ENCODE measurements at places on chromosomes 2 and 18.

- DNase-seq, result no peak
Observed at GRCh38 chr2:24883946-24884345, 36.1 kb downstream of the ADCY3 start.

DNA sequence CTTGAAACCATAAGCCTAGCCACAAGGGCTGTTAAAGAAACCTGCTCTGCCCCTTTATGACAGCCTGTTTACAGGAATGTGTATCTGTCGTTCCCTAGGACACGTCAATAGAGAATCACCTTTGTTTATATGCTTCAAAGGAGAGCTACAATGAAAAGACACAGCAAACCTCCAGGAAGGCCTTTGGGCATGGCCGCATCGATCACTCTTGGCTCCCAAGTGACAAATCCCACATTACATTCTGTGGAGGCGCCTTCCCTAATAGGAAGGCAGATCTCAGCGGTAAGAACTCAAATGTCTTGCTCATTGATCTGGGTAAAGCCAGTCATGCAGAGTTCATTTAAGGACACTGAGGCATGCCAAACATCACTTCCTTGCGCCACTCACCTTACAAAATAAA, 26.5 kb downstream of the KIAA2012 start:
- DNase-seq, result no peak

GRCh38 chr2:47774567-47774966, 8.4 kb upstream of the MSH6 start:
- DNase-seq, result no peak

DNA sequence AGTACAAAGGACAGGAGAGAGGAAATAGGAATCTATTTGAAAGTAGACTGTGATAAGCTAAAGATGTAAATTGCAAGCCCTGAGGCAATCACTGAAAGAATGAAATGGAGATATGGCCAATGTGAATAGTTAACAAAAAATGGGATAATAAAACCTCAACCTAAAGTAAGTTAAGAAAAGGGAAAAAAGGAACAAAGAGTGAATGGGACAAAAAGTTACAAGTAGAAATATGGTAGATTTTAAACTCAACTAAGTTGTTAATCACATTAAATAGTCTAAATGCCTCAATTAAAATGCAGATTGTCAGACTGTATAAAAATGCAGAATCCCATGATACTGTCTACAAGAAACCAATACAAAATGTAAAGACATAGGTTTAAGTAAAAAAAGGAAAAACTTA, 165.2 kb upstream of the RBMS1 start:
- DNase-seq, result no peak

GRCh38 chr2:185978634-185979407, 240.2 kb downstream of the FSIP2 start:
- peak; percentile 14 for DNase-seq

- no peak for DNase-seq
Observed at GRCh38 chr2:230158468-230158867, 61.3 kb downstream of the SP110 start.

GRCh38 chr2:30530346-30530745, 83.3 kb downstream of the LCLAT1 start:
- no peak for DNase-seq

- DNase-seq, result no peak
Observed at GRCh38 chr18:39105104-39105503, 1539.5 kb upstream of the CELF4 start.

- DNase-seq, result no peak
Observed at GRCh38 chr2:107259408-107260195, 373.6 kb upstream of the ST6GAL2 start.

DNA sequence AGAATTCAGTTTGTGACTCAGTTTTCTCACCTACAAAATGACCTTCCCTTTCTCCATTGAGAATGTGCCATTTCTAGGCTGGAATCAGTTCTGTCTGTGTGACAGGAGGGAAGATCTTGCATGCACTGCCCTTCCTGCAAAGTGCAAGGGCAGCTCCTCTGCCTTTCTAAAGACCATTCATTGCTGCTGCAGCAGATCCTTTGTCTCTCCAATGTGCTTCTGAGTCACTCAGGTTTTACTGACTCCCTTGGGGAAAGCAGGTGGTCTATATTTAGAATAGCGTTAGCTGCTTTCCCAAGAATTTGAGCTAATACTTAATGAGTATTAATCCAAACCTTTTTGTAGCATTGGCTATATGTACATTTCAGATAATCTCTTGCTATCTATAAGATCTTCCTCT, 62.5 kb downstream of the DAW1 start:
- DNase-seq, result no peak

- no peak for DNase-seq
Observed at GRCh38 chr2:21314322-21314835, 190.6 kb downstream of the TDRD15 start.

- DNase-seq, result no peak
Observed at GRCh38 chr2:128105072-128105471, 14.1 kb downstream of the UGGT1 start.

- no peak for DNase-seq
Observed at GRCh38 chr2:176079831-176080539, 3.8 kb downstream of the EVX2 start.

GRCh38 chr2:215900203-215900611, 113.1 kb downstream of the MREG start:
- peak; percentile 81 for DNase-seq

- no peak for DNase-seq
Observed at GRCh38 chr2:70894765-70895164, 40.9 kb upstream of the ATP6V1B1 start.

DNA sequence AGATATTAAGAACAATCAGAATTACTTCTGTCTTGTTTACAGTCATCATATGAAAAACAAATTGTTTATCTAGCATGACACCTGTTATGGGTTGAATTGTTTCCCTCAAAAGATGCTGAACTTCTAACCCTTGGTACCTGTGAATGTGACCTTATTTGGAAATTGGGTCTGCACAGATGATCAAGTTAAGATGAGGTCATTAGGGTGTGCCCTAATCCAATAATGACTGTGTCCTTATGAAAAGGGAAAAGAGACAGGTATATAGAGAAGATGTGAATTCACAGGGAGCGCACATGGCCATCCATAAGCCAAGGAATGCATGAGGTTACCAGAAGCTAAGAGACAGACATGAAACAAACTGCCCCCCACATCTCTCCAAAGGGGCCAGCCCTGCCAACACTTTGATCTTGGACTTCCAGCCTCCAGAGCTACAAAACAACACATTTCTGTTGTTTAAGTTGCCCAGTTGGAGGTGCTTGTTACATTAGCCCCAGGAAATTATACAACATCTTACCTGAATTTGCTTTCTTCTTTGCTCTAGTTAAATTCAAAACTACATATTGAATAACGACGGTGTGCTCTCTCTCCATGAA, 2.3 kb upstream of the HPCAL1 start:
- DNase-seq, result no peak

DNA sequence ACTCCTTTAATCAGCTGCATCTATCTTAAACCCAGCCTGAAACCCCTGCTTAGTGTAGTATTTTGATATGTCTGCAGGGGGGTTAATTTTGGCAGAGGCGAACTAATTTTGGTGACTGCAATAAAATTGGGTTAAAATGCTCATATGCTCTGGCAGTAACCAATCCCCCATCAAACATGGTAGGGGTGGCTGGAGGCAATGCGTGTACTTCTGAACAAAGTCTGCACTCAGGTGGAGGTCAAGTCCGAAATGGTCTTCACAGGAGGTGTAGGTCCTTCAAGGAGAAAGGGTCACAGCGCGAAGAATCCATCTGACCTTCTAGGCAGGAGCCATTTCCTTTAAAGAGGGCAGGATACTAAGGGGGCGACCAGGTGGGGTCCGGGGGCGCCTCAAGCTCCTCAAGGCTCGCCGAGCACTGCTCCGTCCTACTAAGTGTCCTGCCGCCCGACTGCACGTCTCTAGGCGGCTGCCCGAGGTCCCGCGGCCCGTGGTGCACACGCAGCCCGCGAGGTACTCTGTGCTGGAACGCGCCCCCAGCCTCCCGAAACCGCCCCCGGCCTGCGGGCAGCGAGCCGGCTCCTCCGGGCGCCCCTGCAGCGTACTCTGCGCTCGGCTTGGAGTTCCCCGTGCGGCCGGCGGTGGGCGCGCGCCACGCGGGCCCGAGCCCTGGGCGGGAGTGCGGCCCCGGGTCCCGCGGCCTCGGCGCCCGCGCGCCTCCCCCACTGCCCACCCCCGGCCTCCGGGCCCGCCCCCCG, 1.7 kb upstream of the LDLRAD4 start:
- DNase-seq, result no peak

DNA sequence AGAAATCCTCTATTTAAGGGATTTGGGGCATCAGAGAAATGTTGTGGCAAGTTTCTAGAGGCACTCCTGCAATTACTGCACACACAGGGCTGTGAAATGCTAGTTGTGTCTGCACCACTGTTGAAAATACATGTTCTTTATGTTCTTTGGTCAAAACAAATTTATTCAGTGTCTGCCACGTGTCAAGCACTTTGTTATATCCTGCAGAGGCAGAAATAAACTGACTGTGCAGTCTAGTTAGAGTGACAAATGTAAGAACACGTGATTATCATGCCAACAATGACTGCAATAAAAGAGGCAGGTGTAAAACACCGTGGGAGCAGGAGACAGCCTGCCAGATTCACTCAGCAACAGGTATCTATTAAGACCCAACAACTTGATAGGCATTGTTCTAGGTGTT, 423.3 kb downstream of the LRP1B start:
- no peak for DNase-seq

DNA sequence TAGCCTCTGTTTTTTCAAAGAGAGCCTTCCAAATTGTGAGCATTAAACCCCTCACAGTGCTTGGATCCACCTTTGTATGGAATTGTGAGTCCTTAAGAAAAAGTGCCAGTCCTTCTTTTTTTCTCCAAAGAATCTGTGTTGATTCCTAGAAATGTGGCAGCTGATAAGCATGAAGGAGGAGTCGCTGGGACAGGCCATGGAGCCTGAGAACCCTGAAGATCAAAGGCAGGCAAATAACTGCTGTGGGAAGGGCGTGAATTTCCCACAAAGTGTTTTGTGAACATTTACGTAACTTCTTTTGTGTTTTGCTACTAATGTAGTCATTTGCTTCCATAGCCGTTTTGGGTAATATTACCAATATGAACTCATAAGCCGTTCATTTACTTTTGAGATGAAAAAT, 27.7 kb upstream of the CHMP1B start:
- no peak for DNase-seq

DNA sequence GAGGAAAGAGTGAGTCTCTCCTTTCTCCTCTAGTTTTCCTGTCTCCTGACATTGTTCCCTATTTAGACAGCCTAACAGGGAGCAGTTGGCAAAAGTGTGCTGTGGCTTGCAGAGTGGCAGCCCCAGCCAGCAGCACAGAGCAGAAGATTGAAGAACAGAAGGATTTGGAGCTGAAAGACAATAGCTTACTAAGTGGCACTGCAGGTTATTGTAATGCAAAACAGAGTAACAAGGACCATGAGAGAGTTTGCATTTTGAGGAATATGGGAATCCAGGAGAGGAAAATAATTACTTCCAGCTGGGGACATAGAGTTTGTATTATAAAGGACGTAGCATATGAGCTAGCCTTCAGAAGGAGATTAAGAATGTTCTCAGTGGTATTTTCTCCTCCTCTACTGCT, 342.4 kb downstream of the AKAIN1 start:
- no peak for DNase-seq

DNA sequence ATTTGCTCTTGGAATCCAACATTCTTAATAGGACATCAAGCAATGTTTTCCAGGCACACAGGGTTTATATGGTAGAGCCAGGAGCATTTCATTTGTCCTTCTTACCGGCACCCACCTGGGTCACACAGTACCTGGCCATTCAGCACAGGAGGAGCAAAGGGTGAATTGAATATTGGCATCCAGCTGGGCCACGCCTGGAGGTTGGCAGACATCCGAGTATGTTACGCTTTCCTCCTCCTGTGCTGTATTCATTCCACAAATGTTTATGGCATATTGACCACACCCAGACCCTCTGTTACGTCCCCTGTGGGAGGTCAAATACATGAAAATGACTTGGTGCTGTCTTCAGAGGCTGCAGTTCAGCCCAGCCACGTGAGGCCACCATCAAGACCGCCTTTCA, 206.2 kb downstream of the RTP5 start:
- no peak for DNase-seq

GRCh38 chr2:23630961-23631360, 246.0 kb downstream of the KLHL29 start:
- no peak for DNase-seq

GRCh38 chr2:197908156-197908555, 103.8 kb downstream of the PLCL1 start:
- DNase-seq, result no peak

DNA sequence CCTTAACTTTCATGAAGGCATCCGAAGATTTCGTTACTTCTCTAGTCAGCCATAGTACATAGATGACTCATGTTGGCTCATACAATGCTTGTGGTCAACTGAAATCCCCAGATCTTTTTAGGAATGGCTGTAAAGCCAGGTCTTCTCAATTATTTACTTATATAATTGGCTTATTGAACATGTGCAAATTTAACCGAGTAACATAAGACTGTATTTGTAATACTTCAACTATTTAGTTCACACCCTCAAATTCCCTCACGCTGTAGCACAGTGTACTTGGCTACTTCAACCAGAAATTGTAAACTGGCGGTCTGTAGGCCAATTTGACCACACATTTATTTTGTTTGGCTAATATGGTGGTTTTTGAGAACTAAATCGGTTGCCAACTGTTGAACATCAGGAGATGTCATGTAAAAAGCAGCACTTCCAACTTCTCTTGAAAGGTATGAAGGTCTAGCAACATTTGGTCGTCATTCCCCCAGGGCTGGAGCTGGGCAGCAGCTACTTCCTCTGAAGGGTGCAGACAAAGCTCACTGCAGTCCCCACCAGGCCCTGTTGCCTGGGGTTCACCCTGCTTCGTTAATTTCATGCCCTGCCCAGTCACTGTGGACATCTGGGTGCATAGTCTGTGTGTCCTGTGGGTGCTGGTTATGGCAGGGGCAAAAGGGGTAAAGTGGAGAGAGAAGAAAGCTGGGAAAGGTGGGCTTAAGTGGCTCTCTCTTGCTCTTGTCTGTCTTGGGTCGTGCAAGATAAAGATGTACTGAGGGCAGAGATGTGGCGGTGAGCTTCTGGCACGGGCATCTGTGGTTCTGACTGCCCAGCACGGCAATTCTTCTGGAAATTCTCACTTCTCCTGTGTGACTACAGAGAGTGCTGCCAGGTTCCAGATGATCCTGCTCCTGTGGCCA, 3.2 kb upstream of the SH3RF3 start:
- peak; percentile 95 for DNase-seq

DNA sequence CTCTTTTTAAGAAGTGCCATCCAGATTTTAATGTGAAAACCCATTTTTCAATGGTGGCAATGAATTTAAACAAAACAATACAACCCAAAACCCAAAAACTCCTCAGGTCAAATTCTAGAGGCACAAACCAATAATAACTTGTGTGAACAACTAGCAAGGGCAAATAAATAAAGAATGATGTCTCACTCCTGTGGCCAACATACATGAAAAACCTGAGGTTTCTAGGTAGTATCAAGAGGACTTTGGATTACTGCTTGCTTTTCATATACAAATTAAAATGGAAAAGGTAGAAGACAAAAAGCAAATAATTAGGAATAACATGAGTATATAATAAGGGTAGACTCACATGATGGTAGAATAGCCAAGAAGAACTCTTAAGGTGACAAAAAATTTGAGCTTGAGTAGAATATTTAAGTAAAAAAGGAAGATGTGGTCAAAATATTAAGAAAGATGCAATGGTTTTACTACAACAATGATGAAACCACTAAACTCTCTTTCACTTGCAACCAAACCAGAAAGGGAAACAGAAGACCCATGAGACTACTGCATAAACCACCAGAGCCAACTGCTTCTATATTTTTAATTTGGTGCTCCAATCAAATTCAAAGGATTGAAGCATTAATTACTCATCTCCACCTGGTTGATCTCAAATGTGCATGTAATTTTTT, 53.5 kb downstream of the DARS1 start:
- no peak for DNase-seq

Data from AG09309 (cell line).